ENCODE measurements at places on chromosomes 4 and X. TPM values are rescaled to one million over a fixed set of nuclear protein-coding genes. Genes with fewer than 3 reads are reported as not detected.

The SSX1 gene
- total RNA-seq, result not detected

The SFRP2 gene
- total RNA-seq, result not detected

DNA sequence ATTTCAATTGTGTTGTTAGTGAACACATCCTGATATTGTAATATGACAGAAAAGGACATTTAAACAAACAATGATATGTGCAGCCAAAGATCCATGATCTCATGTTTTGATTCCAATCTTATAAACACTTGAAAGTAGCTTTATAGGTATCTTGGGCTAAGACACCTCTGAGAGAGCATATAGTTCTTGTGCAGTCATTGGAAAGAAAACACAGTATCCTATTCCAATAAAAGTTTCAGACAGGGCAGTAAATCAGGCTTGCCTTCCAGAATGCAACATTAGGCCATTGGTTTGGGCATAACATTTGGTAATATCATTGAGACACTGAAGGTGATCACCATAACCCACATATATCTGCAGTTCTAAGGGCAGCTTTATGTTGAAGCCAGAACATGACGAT lies 188.3 kb upstream of the HCCS start:
- no peak for DNase-seq

DNA sequence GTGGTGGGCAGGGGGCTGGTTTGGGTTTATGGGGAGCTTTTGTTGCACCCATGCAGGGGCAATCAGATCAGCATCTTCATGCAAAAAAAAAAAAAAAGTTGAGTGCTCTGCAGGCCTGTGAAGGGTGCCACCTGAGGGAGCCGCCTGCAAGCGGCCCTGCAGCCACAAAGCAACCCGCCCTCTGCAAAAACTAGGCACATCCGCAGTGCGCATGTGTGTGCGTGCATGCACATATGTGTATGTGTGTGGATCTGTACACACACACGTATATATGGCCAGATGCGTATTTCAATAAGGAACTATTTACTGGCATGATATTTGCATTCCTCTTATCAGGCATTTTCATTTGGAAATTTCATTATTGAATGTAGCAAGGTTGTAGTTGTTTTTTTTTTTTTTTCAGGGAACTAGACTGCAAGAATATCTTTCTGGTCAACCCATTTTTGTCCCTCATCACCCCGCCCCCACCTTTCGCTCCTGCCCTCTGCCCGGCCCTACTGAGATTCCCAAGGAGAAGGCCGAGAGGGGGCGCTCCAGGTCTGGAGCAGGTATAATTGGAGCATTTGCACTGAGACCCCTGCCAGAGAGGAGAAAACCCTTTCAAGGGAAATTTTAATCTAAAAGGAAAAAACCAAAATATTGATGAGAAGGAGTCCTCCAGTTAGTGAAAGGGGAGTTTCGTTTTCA lies 18.1 kb downstream of the CCNQ start:
- DNase-seq, result peak; percentile 10

GRCh38 chr4:68599150-68599549 lies 23.0 kb upstream of the UGT2B17 start:
- DNase-seq, result no peak

GRCh38 chrX:54715621-54716020 lies 82.4 kb downstream of the ITIH6 start:
- no peak for DNase-seq

DNA sequence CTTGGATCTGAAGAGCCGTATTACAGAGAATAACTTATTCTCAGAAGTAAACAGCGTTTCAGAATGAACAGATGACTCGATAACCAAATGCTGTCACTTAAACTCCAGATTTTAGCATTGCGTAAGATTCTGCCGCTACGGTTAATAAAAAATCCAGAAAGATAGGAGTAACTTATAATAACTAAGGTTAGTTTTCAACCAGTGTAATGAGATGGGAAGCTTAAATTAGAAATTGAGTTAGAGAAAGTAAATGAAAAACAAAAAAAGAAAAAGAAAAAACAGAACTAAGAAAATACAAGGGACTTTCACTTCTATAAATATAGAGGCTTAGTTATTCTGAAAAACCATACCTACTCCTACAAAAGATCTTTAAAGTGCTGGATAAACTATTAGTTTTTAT lies 13.1 kb upstream of the PARM1 start:
- no peak for DNase-seq

- no peak for DNase-seq
These were observed 21.3 kb upstream of the PDGFC start for GRCh38 chr4:156992943-156993342.

Data from dermis microvascular lymphatic vessel endothelial cell (primary cell).